ENCODE measurements at places on chromosomes 16 and 17.

- DNase-seq = peak; percentile 19
These were observed 27.6 kb downstream of the PRKAR1A start for GRCh38 chr17:68539548-68540467.

DNA sequence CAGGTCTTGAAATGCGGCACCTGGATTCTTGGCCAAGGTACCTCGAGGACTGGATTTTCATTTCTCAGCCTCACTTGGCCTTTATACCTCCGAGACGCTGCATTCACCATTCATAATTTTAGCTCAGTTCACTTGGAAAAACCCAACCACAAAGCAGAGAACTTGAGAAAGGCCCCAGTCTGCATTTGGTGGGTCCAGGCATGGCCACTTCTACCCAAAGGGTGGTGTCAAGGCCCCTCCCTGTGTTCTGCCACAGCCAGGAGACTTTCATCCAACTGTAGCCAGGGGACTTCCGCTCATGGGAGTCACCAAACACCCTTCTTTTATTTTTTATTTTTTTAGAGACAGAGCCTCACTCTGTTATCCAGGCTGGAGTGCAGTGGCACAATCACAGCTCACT, 14.7 kb upstream of the TVP23A start:
- no peak for DNase-seq

GRCh38 chr17:4487820-4488716, 10.6 kb upstream of the SPNS2 start:
- no peak for DNase-seq

- peak; percentile 100 for DNase-seq
These were observed 11.5 kb upstream of the TPPP3 start for GRCh38 chr16:67404740-67405226.

DNA sequence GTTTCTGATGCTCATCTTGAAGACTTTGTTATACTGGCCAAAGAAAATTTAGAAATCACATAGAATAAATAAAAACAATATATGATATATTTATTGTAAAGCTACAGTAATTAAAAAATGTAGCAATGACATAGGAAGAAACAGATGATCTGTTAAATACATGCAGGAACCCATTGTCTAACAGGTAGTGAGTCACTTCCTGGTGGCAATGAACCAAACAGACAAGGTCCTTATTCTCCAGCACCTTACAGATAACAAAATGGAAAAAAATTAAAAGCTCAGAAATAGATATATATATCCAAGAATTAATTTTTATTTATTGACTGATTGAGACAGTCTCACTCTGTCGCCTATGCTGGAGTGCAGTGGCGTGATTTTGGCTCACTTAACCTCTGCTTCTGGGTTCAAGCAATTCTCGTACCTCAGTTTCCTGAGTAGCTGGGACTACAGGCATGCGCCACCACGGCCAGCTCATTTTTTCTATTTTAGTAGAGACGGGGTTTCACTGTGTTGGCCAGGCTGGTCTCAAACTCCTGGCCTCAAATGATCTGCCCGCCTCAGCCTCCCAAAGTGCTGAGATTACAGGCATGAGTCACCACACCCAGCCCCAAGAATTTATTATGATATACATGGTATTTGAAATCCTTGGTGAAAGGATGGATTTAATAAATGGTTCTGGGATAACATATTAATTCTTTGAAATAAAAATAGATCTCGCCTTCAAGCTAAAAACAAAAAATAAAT, 7.5 kb downstream of the NETO2 start:
- peak; percentile 68 for DNase-seq

- DNase-seq = no peak
These were observed 3.0 kb upstream of the CPNE2 start for GRCh38 chr16:57089406-57089805.

GRCh38 chr16:508884-509736, 18.4 kb upstream of the CAPN15 start:
- DNase-seq = no peak

DNA sequence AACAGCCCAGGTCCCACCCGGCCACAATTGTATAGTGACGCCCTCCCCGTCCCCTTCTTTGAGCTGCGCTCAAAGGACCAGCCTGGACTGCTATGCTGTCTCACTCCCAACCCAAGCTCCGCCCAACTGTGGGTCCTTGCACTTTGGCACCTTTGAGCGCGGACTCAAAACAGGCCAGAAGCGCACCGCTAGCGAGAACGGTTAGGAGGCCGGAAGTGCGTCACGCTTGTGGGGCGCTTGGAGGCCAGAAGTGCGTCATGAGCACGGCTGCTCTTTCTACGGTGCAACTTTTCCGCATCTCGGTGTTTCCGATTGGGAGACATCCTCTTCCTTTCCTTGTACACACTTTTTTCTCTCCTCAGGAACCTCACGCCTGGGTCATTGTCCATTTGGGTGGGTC, at the start of gene ZNF19:
Gene ZNF19, minus strand, starts transcription at position 203 of the 400 bp plus-strand sequence. CDS start 7,210 bp downstream, outside the sequence.
- DNase-seq = no peak

DNA sequence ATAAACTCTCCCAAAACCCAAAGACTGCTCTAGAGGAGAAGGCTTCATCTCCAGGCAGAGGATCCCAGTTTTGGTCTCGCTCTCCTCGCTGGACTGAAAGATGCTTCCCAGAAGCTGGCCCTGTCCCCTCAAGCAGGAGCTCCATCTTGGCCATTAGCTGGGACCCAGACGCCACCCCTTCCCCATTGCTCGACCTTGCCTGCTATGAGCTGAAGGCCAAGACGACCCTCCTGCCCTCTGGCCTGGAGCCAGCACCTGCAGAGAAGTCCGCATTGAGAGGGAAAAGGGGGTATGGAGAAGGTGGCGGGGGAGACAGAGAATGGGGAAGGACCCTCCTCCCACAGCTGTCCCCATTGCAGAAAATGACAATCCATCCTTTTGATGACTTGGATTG, 3.6 kb upstream of the RCVRN start:
- DNase-seq = no peak

GRCh38 chr17:77645072-77646045, 313.1 kb upstream of the TNRC6C start:
- DNase-seq = no peak

- DNase-seq = no peak
These were observed 40.0 kb downstream of the GRB7 start for GRCh38 chr17:39777534-39778365.

DNA sequence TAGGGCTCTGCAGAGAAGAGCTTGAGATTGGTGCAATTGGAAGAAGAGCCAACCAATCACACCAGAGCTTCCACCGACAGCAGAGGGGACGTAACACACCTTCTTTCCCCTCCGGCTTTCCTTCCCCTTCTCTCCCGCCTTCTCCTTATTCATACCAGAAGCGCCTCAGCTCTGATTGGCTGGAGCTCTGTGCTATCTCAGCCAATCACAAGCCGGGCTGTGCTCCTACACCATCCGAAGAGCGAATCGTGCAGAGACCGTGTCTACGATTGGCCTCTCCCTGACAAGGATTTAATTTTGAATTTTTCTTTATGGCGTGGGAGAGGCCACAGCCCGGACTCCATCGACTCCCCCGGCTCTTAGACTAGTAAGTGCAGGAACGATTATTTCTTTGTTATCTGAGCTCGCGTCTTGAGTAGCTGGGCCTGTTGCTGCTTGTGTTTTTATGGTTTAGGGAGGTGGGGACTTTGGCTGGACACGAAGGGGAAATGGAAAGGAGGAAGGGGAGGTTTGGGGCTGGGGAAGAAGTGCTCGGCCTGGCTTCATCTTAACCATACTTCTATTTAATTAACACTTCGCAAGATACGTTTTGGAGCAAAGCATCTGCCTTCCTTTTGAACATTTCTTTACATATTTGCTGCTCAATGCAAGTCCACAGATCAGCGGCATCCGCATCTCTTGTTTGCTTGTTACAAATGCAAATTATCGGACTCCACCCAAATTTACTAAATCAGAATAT, at the start of gene PRR11:
Gene PRR11, plus strand, starts transcription at position 308 of the 739 bp plus-strand sequence. CDS start 14,007 bp downstream, outside the sequence.
- peak; percentile 100 for DNase-seq

- peak; percentile 70 for DNase-seq
These were observed 47.2 kb downstream of the ARHGAP27 start for GRCh38 chr17:45385331-45385997.

- DNase-seq = no peak
These were observed 7.1 kb downstream of the MYO15B start for GRCh38 chr17:75594499-75595283.

GRCh38 chr17:65914784-65915342, 277.1 kb downstream of the CEP112 start:
- DNase-seq = peak; percentile 2

- DNase-seq = no peak
These were observed 228.4 kb downstream of the KATNIP start for GRCh38 chr16:27778171-27778925.

- no peak for DNase-seq
These were observed 76.4 kb downstream of the GPR139 start for GRCh38 chr16:19997264-19997663.

DNA sequence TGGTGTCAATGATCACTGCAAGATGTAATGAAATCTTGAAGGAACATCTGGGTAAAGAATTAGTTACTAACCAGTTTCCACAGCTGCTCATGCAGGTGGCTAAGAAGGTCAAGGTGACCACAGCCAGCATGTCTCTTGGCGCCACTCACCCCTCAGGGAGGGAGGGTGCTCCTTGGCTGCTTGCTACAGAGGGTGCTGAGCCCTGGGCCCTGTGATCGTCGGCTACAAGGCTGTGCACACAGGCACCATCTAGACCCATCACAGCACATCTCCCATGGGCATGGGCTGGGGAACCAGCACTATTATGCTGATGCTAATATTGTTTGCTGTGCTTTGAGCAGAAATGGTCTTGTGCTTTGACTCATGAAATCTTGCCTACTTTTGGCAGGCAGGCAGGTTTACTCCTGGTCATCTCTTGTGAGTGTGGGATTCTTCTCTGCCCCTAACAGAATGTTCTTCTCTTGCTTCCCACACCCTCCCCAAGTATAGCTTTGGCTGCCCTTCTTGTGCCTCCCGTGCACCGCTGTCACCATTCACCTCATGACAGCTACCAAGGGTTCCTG, 36.4 kb downstream of the TXNDC11 start:
- DNase-seq = no peak

GRCh38 chr16:75377729-75378386, 55.4 kb downstream of the CFDP1 start:
- peak; percentile 98 for DNase-seq

DNA sequence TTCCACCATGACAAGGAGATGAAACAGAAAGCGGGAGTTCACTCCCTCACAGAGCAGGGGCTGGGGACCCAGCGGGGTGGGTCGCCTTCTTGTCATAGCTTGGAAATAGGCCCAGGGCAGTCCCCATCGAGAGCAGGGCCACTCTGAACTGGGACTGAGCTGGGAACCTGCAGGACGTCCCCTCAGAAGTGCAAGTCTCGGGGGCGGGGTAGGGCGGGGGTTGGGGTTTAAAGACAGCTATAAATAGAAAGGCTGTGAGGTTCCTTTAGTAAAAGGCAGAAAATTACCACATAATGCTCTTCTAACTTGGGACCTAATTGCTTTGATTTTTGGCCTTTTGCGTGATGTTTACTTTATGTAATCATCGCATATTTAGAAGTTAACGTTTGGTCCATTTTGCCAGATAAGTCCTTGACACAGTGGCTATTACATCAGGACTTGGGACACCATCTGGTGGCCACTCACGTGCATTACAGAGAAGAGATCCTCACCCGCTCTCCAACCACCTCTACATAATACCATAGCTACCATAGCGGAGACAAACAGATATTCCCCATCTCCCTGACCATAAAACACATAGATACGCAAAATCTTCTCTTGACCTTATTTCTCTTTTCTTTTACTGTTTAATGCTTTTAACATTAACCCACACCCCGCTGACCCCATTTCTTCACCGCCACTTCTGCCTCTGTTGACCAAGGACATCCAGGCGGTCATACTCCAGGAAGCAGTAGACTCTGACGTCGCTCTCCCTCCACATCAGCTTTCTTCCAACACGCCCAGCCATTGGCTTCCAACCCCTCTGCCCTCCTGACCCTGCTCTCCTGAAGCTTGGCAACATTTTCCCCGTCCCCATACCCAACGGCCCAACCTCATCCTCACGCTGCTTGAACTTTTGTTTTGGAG, 27.5 kb upstream of the PIK3R6 start:
- DNase-seq = peak; percentile 55

DNA sequence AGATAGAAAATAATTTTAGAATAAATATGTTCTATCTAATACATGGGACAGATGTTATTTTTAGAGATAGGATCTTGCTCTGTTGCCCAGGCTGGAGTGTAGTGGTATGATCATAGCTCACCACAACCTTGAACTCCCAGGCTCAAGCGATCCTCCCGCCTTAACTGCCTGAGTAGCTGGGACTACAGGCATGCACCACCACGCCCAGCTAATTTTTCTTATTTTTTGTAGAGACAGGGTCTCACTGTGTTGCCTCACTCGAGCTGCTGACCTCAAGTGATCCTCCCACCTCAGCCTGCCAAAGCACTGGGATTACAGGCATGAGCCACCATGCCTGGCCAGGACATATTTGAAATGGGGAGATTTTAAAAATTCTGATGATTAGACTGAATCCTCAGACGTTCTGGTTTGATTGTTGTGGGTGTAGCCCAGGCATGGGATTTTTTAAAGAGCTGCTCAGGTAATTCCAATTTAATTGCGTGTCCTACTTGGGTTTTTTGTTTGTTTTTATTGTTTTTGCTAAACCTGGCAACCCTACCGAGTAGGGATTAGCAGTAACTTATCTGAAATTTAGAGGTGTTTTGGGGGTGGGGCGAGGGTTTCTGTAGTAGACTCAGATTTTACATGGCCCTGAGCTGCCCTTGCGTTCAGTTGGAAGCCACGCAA, 142.9 kb downstream of the RAB11FIP4 start:
- peak; percentile 32 for DNase-seq

DNA sequence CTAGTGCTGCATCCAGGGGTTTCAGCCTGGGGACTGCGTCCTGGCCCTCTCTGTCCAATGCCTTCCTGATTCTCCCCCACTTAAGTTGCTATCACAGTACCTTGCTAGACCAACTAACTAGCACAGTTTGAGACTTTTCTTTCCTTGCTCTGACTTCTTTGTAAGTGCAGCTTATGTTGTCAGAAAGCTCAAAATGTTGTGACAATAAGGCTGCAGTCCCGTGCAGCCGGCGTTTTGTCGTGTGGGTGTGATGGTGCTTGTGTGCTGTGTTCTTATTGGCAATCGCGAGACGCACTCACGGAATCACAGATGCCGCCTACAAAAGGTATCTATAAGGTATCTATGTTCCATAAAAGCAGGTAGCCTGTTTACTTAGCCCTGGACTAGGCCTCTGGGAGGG, 132.8 kb downstream of the PRKCA start:
- DNase-seq = no peak

DNA sequence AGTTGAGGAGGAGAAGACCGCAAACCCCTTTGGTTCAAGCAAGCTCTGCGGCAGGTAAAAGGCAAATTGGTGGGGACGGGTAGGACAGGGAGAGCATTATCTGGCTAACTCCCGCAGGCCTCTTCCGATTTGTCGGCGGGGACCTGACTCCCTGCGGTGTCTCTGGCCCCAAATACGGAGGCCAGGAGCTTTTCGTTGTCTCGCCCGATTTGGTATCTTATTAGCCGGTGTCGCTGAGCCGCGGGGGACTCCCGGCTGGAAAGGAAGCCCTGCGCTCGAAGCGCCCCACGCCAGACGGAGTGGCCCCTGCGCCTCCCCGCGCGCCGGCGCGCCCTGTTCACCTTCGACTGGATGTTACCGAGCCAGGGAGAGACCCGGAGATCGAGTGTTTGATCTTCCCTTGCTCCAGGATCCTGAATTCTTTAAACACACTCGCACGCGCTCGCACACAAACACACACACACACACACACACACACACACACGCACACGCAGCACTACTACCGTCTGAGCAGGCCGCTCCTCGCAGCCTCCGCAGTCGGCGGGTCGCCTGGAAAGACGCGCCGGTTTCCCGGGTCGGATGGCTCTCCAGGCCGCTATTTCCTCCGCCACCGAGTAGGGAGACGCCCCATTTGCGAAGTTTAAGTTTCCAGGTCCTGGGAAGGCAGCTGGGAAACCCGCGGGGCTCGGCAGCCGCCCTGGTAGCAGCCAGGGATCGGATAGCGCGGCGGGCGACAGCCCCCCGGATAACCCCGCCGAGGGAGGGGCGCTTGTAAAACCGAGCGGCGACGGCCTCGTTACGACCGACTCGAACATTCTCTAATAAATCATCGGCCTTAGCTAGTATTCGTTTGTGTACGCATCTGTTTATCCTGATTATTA, 3.3 kb downstream of the PRAC1 start:
- DNase-seq = no peak

Measured in mammary epithelial cell (primary cell).